HEK293T (cell line): ENCODE measurements at places on chromosomes 1 and 21.

- DNase-seq = no peak
These were observed 90.7 kb downstream of the ZNF281 start for GRCh38 chr1:200319148-200319547.

GRCh38 chr1:214107322-214108096 lies 119.7 kb downstream of the PROX1 start:
- DNase-seq = no peak

DNA sequence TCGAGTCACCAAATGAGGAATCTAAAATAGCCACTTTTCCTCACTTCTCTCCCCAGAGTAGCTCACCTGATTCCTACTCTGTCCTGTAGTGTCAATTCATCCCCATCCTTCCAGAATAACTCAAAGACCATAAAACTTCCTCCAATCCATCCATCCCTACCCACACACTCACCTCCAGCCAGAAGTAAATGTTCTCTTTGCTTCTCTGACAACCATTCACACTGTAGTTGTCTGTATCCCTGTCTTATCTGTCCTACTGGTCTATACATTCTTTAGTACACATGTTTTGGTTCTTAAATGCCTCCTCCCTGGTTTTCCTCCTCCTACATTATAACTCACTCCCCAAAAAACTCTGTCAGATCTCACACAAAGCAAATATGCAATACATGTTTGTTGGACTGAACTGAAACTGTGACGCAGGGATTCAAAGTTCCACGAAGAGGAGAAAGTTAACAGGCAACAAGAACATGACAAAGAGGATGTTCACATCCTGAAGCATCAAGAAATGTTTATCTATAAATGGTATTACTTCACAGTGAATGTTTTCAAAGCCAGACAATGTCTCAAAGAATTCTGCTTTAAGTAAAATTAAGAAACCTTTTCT lies 11.0 kb downstream of the TP53BP2 start:
- no peak for DNase-seq

- DNase-seq = no peak
These were observed 35.3 kb downstream of the B3GALNT2 start for GRCh38 chr1:235468970-235469369.

DNA sequence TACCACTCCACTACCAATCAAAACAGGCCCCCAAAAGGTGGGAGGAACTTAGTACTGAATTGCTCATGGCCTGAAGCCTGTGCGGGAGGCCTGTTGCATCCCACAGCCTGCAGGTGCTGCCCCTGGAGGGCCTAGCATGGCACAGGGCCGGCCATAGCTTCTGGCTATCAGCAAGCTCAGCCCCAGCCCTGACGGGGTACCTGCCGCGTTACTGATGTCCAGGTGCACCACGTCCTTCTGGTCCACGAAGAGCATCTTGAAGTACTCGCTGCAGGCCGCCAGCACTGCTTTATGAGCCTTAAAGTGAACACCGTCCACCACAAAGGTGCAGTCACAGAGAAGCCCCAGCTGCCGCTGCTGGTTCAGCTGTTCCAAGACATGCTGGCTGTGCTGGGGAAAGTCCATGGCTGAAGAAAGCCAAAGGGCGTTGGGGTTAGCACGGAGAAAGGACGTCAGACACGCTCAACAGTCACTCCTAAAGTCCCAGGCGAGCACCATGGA lies 27.8 kb downstream of the ZBTB17 start:
- no peak for DNase-seq

DNA sequence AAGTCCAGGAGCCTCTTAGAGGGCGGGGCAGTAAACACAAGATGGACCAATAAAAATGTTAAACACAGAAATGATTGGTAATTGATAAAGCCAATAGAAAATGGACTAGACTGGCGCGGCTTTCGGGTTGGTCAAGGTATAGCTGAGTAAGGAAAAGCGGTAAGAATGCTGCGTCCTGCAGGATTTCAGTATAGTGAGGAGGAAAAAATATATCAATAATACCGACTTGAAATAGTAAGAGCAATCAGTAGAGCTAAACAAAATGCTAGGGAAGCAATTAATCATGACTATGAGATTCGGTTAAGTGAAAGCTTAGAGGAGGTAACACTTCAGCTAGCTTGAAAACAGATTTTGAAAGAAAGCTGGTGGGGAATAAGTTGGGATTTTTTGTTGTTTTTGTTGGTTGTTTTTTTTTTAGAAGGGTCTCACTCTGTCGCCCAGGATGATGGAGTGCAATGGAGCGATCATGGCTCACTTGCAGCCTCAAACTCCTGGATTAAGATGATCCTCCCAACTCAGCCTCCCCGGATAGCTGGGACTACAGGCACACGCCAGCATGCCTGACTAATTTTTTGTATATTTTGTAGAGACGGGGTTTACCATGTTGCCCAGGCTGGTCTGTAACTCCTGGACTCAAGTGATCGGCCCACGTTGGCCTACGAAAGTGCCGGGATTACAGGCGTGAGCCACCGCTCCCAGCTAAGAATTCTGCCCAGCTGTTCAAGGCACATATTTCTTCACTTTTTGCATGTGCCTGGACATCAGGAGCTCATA lies 711 bp upstream of the TESK2 start:
- no peak for DNase-seq

DNA sequence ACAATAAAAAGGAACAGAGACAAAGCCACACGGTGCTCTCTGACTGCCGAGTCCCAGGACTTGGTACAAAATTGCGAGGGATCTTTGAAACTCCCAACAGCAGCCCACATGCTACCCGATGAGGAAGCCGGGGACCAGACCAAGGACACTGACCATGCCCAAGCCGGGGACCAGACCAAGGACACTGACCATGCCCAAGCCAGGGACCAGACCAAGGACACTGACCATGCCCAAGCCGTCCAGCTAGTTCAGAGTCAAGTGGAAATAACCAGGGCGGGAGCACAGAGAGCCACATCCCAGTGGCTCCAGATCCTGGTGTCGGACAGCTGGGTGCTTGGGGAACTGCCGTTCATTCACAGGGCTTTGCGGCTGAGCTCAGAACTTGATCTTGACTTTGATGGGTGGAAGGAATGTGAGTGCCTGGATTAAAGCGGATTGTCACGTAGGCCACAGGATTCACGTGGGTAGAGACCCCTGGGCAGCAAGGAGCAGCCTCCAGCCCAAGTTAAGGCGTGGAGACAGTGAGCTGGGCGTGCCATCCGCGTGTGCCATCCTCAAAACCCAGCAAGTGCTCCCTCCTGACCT lies 16.5 kb upstream of the TRAPPC10 start:
- DNase-seq = no peak

- no peak for DNase-seq
These were observed 124.0 kb downstream of the EDEM3 start for GRCh38 chr1:184630679-184631060.

DNA sequence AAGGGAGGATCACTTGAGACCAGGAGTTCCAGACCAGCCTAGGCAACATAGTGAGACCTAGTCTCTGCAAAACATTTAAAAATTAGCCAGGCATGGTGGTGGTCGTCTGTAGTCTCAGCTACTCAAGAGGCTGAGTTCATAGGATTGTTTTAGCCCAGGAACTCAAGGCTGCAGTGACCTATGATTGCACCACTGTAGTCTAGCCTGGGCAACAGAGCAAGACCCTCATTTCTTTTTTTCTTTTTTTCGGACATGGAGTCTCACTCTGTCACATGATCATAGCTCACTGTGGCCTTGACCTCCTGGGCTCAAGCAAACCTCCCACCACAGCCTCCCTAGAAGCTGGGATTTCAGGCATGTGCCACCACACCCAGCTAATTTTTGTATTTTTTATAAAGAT lies 31.9 kb upstream of the RCC2 start:
- DNase-seq = no peak

- DNase-seq = no peak
These were observed 3.4 kb upstream of the COL6A2 start for GRCh38 chr21:46094401-46095082.

- no peak for DNase-seq
These were observed 55.9 kb upstream of the ATP5PO start for GRCh38 chr21:33971492-33972013.

DNA sequence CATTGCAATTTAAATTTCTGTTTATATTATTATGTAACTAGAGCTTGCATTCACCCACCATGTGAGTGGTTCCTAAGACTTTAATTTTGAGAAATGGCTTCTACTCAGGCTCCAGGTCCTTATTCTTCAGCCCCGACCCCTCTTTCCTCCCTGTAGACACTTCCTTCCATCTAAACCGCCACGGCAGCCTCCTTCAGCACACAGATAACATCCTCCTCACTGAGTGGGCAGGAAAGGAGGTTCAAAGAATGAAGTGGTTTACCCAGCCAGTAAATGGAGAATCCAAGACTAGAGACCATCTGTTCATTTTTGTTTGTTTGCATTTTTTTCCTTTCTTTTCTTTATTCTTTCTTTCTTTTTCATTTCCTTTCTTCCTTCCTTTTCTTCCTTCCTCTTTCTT lies 37.1 kb upstream of the SOD1 start:
- DNase-seq = no peak

GRCh38 chr1:11804666-11805421 lies 920 bp downstream of the MTHFR start:
- no peak for DNase-seq

- DNase-seq = no peak
These were observed 6.9 kb downstream of the S1PR1 start for GRCh38 chr1:101243751-101244150.

DNA sequence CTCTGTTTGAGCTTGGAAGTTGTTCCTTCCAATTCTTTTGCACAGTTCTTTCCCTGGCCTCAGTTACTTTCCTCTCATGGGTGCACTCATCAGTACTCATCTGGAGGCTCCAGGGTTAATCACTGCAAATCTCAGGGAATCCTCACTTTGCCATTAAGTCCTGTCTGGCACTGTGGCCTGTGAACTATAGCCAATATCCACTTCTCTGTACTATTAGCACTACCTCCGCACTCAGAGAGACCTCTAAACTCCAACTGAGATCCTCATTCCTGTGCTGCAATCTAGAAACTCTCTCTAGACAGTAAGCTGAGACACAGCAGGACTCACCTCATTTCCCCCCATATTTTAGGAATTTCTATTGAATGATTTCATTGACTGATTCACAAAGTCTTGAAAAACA lies 311.3 kb downstream of the NCAM2 start:
- no peak for DNase-seq

DNA sequence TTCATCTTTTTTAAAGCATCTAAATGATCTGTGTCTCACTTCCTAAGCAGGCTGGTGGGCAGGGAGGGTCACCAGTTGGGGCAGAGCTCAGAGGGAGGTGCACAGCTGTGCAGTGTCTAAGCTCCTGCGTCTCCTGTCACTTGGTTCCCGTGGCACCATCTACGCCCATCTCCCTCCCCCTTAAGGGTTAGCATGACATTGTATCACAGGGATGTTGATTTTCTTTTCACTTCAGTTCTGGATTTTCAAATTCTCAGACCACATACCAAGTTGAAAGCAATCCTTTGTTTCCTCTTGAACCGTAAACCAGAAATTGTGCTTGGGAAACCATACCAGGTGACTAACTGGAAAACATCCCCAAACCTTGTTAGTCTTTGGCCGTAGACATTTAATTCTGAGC lies 187.0 kb downstream of the KIF26B start:
- no peak for DNase-seq

- DNase-seq = no peak
These were observed 126.0 kb downstream of the SYF2 start for GRCh38 chr1:25106352-25106751.
